Testis (tissue), 5 donors: ENCODE measurements at places on chromosomes 6 and 20.

- DNase-seq: no peak
Observed at GRCh38 chr6:19664050-19664449, 173.1 kb upstream of the ID4 start.

DNA sequence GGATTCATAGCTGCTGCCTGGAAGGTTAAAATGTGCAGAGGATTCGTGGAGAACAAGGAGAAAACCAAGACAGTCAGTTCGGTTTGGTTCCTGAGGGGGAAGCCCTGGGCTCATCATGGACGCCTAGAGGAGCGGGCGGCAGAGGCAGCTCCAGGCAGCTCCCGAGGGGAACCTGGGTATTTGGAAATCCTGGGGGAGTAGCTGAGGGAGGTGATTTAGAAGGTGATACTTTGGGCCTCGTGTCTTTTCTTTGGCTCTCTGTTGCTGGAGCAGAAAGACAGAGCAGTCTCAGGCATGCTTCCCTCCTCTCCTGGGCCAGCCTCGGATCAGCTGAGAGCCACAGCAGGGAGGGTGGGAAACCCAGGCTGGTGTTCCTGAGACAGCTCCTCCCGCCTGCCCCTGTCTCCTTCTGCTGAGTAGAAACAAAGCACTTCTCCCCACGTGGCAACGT is 139.5 kb downstream of the DLL1 start:
- DNase-seq: no peak

DNA sequence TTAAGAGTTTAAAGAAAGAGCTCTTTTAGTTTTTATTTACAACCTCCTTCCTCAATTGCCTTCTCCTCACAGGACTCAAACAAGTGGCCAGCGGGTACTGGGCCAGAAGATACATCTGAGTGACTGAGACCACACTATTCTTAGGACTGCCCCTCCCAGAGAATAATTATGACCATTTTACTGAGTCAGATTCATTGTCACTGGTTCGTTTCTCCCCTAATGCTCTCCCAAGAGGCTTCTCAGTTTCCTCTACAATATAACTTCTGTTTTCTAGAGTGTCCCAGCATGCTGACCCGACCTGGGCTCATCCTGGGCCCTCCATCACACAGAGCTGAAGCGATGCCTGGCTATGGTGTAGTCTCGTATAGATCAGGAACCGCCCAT is 279.9 kb downstream of the CD83 start:
- DNase-seq: no peak

DNA sequence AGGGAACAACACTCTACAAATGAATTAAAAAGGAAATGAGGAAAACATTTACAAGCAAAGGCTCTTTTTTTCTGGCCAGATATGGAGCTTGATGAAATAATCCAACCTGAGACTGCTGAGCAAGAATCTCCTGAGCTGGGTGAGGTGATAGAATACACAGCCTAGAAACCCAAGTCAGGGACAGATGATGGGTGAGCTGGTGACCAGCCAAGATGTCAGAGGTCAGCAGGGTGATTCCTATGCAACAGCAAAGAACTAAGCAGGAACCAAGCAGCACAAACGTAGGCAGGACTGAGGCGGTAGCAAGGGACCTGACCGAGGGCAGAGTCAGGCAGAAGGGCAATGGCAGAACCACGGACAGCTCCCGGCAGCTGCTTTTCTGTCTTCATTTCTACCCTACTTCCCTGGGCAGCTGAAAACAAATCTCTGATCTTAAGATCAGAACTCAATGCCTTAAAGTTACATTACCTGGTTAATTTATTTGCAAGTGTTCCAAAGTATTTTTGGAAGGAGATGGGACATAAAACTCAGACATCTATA is 75.1 kb downstream of the CDC40 start:
- peak; percentile 19 for DNase-seq

DNA sequence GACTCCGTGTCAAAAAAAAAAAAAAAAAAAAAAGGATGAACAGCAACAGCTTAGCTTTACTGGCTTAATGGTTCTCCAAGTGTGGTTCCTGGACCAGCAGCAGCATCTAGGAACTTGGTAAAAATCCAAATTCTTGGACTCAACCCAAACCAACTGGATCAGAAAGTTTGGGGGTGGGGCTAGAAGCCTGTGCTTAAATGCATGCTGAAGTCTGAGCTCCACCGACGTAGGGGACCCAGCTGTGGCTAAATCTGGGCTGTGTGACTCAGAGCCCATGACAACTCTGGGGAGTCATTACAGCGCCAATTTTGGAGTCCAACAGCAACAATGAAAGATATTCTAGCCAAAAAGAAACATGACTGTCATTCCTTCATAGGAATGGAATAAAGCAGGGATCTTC is 13.6 kb upstream of the CHD6 start:
- no peak for DNase-seq

GRCh38 chr6:100952006-100952405 is 70.9 kb upstream of the ASCC3 start:
- no peak for DNase-seq

DNA sequence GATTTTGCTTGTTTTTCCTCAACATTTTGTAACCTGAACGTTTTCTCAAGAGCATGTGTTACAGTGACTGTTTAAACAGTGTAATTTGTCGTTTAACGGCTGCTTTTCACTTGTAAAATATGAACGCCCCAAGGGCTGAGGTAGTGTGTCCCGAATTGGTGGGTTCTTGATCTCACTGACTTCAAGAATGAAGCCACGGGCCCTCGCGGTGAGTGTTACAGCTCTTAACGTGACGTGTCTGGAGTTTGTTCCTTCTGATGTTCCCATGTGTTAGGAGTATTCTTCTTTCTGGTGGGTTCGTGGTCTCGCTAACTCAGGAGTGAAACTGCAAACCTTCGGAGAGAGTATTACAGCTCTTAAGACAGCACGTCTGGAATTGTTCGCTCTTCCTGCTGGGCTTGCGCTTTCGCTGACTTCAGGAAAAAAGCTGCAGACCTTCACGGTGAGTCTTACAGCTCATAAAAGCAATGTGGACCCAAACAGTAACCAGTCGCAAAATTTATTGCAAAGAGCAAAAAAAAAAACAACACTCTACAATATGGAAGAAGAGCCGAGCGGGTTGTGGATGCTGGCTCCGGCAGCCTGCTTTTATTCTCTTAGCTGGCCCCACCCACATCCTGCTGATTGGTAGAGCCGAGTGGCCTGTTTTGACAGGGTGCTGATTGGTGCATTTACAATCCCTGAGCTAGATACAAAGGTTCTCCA is 25.1 kb upstream of the TRIM27 start:
- peak; percentile 52 for DNase-seq

DNA sequence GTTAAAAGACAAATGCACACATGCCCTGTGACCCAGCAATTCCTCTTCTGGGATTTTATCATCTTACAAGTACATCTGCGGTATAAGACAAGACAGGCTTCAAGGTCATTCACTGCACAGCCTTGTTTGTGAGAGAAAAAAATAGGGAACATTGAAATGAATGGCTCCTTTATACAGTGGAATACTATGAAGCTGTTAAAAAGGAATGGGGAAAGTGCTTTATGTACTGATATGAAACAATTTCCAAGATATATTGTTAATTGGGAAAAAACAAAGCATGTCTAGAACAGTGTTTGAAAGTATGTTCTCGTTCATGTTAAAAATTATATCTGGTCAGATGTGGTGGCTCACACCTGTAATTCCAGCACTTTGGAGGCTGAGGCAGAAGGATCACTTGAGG is 25.4 kb downstream of the PDRG1 start:
- DNase-seq: no peak

- no peak for DNase-seq
Observed at GRCh38 chr6:135096403-135097130, 41.9 kb upstream of the HBS1L start.

DNA sequence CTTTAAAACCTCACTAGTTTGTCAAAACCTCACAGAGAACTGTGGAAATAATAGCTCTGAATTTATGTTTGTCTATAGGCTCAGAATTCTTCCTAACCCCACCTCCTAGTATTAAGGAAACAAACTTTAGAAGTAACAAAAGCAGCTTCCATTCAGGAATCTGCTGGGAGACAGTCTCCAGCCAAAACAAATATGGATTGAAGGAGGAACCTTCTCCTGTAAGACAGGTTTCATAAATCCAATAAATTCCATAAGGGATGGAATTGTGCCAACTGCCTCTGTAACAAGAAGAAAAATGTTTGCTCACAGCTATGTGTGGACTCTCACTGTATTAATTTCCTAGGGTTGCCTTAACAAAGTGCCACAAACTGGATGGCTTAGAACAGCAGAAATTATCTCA is 7.5 kb downstream of the SYCP2 start:
- DNase-seq: no peak

- DNase-seq: no peak
Observed at GRCh38 chr6:52568320-52568719, 8.5 kb downstream of the TRAM2 start.

GRCh38 chr6:23929201-23929600 is 196.8 kb upstream of the NRSN1 start:
- no peak for DNase-seq

- DNase-seq: peak; percentile 72
Observed at GRCh38 chr6:73803562-73804241, 107.7 kb downstream of the CD109 start.
